Ecto neural progenitor cell (in vitro differentiated cells): ENCODE measurements at places on chromosomes 13 and 19.

DNA sequence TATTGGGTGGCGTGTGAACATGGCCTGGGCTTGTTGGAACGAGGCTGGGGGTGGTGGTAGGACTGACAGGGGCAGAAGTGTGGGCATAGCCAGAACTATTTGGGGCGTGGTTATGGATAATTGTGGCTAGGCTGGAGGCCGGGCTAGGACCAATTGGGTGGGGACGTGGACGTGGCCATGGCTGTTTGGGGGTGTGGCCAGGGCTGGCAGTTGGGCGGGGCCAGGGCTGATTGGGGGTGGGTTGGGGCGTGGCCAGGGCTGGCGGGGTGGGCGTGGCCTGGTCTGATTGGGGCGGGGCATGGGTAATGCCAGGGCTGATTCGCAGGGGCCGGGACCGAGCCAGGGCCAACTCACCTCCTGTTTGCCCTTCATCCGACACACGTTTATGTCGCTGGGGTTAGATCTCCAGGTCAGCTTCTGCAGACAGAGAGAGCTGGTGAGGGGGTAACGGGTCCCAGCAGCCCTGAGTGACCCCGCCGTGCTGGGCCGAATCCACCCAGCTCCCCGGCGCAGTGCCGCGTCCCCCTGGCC lies 2.8 kb downstream of the SEMA6B start:
- DNase-seq = peak; percentile 76

- DNase-seq = no peak
Observed at GRCh38 chr13:43797159-43797558, 10.4 kb upstream of the ENOX1 start.

DNA sequence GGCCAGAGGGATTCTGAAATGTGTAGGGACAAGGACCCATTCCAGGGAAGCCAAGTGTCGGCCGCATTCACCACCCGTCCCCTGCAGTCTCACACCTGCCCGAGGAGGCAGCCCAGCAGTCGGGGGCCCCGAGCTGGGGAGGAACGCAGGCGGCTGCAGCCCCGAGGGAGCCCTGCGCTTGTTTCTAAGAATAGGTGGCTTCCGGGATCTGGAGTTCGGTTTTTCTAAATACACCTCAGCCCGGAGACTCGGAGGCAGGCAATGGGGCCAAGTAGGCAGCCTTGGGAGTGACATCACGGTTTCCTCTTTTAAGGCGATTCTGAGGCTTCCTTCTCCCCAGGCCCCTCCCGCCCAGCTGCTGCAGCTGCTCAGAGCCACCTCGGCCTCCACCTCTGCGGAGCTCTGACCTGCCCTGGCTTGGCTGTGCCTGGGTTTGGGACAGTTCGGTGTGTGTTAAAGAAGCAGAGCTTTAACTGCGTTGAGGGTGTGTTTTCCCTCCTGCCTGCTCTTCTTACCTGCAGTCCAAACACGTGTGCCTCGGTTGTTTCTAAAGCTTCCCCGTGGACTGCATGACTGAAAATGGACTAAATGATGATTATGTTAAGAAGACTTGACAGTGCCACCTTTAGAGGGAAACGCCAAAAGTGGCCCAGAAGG lies 80.5 kb downstream of the COL4A2 start:
- DNase-seq = no peak

GRCh38 chr13:65603160-65603559 lies 1627.0 kb downstream of the PCDH9 start:
- no peak for DNase-seq

- no peak for DNase-seq
Observed at GRCh38 chr19:13918726-13919411, 12.9 kb downstream of the CC2D1A start.

GRCh38 chr13:32445461-32445860 lies 17.5 kb upstream of the N4BP2L1 start:
- no peak for DNase-seq

DNA sequence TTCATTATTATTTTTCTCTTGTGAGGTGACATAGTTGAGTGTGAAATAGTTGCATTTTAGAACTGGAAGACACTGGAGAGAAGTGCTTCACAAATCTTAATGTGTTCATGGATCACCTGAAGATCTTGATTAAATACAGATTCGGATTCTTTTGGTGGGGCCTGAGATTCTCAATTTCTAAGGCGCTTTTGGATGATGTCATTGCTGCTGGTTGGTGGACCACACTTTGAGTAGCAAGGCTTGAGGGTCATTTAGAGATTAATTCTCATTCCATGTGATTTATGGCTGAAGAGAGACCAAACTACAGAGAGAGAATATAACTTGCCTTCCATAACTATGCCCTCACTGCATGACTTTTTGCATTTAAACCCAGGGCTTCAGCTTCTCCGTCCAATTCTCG lies 27.2 kb downstream of the CEACAM8 start:
- DNase-seq = no peak

- DNase-seq = no peak
Observed at GRCh38 chr13:27662738-27663470, 41.2 kb downstream of the POLR1D start.

DNA sequence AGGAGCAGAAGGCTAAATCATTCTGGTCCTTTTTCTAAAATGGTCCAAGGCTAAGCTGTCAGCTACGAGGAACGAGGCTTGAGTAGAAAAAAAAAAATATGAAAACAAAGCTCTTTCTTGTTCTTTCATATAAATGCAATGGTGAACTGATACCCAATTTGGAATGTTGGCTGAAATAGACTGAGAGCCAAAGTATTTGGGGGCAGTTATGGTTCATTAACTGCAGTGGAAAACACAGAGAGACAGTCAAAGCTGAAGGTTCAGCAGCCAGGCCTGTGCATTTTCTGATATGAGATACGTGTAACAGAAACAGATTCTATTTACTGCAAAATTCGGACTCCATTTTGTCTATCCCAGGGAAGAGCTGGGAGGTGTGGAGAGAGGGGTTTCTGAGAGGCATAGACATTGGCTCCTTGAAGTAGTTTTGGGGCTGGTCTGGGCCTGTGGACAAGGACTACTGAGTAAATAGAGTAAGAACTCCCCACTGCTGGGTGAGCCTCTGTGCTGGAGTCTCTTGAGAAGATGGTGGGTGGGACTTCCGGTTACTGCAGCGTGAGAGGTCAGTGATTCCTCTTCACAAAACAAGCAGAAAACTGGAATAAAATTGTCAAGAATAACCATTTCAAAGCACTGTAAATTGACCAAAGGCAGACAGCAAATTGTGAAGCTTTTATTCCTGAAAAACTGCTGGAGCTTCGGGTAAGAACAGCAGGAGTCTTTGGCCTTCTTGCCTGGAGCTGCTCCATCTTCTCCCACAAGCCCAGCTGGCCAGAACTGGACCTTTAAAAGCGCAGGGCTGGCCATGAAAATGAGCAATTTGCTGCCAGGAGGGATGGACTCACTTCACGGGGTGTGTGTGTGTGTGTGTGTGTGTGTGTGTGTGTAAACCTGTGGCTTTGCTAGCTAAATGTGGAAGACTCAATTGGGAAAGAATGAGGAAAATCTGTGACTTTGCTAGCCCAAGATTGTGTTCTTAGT lies 43.1 kb upstream of the CNMD start:
- no peak for DNase-seq

DNA sequence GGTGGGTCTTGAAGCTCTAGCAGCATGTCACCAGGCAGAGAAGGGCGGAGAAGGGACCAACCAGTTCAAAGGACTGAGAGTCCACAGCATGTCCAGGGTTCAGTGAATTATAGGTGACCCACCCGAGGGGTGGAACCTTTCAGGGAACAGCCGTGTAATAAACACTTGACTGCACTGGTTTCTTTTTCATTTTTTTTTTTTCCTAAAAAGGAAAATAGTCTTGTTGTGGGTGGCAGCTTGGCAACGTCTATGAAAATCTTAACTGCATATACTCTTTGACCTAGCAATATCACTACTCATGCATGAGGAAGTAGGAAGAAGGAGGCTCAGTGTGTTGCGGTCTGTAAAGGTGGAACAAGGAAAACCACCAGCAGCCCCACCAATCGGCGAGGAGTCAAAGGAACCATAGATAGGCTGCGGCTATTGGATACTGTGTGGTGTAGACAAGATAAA lies 13.0 kb upstream of the MYH14 start:
- no peak for DNase-seq

GRCh38 chr13:94344126-94344818 lies 135.2 kb downstream of the DCT start:
- DNase-seq = no peak

DNA sequence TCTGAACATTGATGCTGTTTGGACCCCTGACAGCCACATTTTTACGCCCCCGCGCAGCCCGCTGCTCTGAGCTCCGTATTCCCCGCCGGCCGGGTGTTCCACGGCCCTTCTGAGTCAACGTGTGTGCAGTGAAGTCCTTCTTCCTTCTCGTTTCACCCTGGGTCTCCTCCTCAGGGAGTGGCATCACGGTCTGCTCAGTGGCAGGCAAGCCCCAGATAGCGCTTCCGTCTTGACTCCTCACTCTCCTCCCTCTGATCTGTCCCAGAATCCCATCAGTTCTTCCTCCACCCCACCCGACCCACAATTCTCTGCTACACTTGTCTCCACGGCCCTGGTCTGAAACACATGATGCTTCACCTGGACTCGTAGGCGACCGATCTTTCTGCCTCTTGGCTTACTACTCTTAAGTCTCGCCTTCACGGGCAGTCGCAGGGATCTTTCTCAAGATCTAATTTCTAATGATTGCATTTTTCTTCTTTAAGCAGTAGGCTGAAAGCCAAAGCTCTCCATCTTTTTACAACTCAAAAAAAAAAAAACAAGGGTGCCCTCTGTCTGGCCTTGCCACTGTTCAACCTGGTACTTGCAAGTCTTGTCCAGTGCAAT lies 33.9 kb downstream of the CCNE1 start:
- no peak for DNase-seq

DNA sequence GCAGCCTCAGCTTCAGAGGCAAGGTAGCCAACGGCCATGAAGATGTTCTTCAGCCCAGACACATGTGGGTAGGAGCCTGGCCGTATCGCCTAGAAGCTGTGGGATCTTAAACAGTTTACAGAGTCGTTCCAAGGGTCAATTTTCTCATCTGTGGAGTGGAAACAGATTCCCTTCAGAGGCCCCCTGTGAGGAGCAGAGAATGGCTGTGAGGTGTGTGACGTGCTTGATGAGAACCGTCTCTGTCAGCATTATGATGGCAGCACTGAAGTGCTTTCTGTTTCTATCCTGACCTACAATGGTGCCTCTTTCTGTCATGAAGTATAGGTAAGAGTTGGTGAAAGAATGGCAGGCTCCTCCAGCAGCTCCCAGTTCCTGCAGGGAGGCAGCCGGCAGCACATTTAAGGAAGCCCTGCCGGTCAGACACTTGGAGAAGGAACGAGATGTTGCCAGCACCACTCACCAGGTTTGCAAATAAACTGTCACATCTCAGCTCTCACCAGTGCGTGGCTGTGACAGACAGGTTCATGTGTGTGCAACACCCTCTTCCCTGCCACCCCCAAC lies 277.3 kb downstream of the FOXO1 start:
- DNase-seq = no peak

GRCh38 chr13:73603646-73604045 lies 530.6 kb downstream of the KLF12 start:
- DNase-seq = no peak

DNA sequence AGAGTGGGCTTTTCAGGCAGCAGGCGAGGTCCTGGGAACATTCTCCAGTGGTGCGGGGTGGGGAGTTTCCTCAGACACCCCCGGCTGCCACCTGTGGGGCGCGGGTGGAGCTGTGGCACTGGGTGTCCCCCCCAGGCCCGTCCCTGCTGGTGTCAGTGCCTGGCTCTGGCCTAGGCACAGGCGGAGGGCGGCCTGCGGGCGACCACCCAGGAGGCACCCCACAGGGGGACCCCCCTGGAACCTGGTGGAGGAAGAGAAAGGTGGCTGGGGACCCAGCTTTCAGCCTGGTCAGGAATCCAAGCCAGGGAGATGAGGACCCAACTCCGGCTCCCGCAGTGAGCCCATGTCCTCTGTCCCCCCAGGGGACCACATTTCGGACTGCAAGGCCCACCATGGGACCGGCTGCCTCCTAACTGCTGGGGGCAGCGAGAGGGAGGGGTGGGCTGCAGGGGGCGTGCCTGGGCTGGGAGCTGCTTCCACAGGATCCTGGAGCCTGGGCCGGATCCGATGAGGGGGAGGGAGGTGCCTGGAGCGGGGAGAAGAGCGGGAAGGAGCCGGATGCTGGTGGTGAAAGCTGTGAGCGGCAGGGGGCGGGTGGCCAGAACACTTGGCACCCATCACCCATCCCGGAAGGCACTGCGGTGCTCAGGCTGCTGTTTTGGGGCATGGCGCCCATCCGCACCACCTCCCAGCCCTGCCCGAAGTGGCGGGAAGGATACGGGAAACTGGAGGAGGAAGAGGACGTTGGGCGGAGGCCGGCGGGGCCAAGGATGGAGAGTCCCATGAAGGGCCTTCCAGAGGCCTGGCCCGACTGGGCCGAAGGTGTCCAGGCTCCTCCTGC lies 5.5 kb upstream of the CTXN1 start:
- no peak for DNase-seq

DNA sequence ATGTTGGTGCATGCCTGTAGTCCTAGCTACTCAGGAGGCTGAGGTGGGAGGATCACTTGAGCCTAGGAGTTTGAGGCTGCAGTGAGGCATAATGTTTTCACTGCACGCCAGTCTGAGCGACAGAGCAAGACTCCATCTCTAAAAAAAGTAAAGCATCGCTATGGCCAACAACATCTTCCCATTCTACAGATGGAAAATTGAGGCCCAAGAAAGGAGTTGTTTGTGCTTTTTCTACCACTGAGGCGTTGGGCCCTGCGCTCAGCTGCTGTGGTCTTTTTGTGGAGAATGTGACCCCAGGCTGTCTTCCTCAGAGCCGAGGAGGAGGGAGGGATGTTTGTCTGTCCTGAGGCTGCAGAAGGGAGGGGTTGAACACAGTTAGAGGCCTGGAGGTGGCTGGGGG lies 485 bp upstream of the C5AR2 start:
- DNase-seq = no peak

DNA sequence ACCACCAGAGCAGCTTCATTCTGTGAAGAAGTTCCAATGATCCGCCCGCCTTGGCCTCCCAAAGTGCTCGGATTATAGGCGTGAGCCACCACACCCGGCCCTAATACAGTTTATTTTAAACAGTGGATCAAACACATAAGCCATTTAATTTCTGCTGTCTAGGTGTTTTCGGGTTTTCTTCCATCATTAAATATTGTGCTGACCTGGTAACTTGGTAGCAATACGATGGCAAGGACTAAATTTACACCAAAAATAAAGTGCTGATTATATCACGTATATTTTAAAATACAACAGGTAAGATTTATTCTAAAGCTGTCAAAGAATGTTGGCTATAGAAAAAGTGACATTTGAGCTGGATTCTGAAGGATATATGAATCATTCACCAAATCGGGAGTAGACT lies 1.3 kb downstream of the MED4 start:
- no peak for DNase-seq

DNA sequence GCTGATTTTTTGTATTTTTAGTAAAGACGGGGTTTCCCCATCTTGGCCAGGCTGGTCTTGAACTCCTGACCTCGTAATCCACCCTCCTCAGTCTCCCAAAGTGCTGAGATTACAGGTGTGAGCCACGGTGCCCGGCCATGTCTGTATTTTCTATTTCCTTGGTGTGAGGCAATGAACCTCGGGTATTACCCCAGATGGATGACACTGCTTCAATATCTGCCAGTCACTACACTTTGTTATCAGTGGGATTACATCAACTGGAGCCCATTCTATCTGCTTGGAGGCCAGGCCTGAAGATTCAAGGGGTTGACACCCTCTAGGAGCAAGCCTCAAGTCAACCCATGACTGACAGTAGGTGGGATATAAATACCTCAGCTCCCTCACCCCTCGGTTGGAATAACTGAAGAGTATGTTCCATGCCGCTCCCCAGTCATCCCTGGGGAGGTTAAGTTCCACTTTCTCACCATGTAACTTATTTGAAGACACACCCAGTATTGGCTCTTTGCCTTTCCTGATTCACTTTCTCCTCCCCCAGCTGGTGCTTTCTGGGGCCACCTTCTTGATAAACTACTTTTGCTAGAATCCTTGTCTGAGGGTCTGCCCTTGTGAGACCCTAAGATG lies 992 bp upstream of the ADGRE1 start:
- DNase-seq = no peak

- no peak for DNase-seq
Observed at GRCh38 chr13:92769046-92769445, 457.6 kb upstream of the GPC6 start.
